ENCODE measurements at places on chromosomes 6 and 20.

DNA sequence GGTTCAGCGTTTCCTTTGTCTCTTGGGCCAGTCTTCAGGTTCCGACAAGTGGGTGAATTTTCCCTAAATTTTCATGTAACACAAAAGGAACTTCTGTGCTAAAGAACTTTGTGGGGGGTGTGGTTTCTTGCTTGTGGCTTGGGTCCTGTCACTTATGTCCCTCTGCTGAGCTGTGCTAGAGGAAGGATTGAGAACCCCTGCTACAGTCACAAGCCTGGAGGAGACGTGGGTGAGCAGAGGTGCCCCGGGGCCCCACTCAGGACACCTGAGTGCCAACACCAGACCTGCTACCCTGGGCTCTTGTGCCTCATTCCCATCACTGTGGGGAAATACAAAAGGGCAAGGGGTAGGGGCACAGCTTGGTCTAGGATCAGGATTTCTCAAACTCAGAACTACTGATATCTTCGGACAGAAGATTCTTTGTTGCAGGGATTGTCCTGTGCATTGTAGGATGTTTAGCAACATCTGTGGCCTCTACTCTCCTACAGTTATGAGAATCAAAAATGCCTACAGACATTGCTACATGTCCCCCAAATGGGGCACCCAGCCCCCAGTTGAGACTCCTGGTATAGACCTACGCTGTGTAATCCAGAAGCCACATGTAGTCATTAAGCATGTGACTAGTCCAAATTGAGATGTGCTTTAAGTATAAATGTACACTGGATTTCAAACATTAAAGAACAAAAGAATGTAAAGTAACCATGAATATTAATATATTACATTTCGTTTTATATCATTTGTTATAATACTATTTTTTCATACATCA lies 128.7 kb downstream of the LY86 start:
- no peak for DNase-seq

DNA sequence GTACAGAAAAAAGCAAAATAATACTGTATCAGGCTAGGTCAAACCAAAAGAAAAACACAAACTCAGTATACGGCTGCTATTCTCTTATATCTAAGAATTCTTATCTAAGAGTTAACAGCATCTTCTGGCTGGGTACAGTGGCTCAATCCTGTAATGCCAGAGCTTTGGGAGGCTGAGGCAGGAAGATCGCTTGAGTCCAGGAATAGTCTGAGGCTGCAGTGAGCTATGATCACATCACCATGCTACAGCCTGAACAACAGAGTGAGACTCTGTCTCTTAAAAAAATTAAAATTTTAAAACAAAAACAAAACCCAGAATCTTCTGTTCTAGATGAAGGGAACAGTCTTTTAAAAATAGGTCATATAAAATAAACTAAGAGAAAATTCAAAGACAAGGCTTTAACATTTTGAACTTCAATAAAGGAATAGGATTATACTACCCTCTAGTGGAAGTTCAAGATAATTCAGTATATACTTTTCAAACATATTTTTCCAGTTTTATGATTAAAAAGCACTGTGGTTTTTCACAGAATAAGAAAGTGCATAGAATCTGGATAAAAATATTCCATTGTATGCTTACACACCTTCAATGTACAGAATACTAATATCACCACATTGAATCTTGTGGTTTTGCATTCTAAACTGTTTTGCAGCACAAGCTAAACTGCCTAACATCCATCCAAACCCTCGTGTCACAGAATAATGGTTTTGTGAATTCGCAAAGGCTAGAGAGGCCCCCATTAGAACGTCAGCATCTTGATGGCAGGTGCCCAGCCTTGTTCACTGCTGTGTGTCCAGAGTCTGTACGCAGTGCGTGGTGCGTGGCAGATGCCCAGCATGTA lies 39.3 kb downstream of the DTNBP1 start:
- DNase-seq, result no peak

- DNase-seq, result no peak
Observed at GRCh38 chr6:148934539-148934938, 187.7 kb downstream of the UST start.

DNA sequence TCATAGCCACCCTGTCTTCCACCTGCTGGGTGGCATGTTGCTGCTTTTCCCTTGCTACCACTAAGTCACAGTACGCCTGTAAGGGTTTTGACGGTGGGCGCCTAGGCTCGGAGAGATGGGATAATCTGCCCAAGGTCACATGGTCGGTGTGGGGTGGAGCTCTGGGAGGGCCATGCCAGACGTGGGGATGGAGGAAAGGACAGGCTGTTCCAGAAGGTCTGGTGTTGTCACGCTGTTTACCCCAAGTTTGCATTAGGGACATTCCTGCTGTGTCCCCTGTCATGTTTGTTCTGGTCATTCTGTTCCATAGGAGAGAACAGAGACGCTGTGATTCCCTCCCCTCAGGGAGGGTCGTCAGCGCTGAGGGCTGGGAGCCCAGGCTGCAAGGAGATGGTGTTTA lies 16.1 kb downstream of the IP6K3 start:
- no peak for DNase-seq

- no peak for DNase-seq
Observed at GRCh38 chr6:74482180-74482579, 723.7 kb downstream of the COL12A1 start.

DNA sequence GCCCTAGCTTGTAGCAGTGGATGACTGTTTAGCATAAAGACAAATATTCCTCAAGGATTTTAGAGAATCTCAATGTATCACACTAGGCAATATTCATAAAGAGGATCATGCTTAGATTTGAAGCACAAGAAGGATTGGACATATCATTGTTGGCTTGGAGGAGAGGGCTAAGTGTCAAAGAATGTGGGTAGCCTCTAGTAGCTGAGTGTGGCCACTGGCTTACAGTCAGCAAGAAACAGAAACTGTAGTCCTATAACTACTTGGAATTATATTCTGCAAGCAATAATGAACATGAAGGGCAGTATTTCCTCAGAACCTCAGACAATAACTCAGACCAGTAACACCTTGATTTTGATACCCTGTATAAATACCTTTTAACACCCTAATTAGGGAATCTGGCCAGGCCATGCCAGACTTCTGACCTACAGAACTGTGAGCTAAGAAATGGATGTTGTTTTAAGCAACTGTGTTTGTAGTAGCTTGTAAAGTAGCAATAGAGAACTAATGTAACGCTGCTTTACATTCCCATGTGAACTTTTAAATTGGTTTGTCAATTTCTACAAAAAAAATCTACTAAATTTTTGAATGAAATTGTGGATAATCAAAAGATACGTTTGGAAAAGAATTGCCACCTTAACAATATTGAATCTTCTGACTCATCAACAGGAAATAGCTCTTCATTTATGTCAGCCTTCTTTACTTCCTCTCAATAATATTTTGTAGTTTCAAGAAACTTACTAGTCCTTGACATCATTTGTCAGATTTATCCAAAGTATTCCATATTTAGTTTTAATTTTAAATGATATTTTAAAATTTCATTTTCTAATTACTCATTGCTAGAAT lies 65.2 kb upstream of the RSPO3 start:
- no peak for DNase-seq

DNA sequence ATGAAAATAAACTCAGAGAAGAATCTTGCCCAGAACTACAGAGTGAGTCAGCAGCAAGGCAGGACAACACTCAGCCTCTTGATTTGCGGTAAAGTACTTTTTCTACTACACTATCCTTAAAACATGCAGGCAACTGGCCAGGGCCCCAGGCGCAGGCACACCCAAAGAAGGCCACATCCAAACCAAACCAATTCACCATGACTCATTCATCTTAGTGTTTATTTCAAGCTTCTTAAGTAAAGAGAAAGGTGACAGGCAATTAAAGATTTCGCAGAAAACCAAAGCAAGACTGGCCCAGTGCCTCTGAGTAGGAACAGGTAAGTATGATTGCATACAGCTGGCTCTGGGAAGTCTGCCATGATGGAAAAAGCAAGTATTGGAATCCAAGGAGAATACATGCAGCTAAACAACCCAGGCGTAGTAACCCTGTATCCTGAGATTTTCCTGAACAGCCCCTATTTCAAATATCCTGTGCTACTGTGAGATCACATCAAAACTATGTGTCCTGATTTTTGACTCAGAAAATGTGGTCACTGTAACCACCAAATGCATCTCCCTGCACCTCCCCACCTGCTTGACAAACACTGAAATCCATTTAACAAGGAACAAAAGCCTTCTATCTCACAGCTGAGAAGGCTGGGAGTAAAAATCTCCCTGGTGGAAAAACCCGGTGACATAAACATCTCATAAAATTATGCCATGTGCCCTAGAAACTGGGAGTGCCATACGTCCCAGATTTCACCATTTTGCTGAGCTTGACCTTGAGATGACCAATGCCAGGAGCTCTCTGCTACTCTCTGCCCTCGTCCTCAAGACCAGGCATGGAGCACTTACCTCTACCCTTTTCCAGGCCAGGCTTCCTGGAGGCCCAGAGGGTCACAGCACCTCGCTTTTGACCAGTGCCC lies 12.4 kb downstream of the WFDC3 start:
- no peak for DNase-seq

- no peak for DNase-seq
Observed at GRCh38 chr20:24487648-24488047, 18.2 kb downstream of the SYNDIG1 start.

- no peak for DNase-seq
Observed at GRCh38 chr6:133767357-133767970, 121.4 kb upstream of the TCF21 start.

- no peak for DNase-seq
Observed at GRCh38 chr6:44053760-44054556, 73.3 kb downstream of the MRPL14 start.
